T-cell (primary cell): ENCODE measurements at places on chromosomes 5 and 9. TPM values are rescaled to one million over a fixed set of nuclear protein-coding genes. Genes with fewer than 3 reads are reported as not detected.

GRCh38 chr5:852431-853401 lies 1.9 kb upstream of the ZDHHC11 start:
- DNase-seq, result no peak

DNA sequence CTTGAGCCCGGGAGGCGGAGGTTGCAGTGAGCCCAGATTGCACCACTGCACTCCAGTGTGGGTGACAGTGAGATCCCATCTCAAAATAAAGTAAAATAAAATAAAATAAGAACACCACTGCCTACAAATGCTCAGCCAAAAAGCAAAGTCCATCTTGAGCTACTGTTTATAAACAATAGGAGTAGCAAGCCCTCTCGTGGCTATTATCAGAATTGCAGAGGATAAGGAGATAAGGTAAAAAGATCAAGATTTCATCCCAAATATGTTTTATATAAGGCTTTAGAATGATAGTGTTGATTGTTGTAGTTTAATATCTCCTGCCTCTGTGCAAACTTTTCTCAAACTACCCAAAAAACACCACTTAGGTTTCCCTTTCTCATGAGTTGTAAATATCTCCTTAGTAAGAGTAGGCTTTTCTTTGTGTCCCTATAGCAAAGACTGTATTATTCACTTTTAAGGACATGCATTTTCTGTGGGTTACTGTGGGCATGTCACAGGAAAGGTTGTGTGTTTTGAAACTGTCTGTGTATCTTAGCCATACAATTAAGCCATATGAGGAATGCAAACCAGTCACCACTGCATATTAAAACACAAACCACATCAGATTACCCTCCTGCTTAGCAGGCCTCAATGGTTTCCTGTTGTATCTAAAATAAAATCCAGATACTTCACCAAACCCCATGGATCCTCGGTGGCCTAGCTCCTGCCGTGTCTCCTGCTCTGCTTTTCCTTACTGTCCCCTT lies 31.8 kb upstream of the CKS2 start:
- DNase-seq, result peak; percentile 56

DNA sequence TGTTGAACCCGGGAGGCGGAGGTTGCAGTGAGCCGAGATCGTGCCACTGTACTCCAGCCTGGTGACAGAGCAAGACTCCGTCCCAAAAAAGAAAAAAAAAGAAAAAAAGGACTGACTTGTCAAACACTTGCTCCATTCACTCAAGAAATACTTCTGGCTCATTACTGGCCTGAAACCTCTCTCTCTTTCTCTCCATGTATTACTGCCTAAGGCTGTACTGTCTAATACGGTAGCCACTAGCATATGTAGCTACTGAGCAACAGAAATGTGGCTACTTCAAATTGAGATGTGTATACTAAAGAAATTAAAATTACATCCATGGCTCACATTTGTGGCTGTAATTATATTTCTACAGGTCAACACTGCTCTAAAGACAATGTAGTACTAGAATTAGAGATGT lies 39.2 kb downstream of the GLIS3 start:
- DNase-seq, result no peak

DNA sequence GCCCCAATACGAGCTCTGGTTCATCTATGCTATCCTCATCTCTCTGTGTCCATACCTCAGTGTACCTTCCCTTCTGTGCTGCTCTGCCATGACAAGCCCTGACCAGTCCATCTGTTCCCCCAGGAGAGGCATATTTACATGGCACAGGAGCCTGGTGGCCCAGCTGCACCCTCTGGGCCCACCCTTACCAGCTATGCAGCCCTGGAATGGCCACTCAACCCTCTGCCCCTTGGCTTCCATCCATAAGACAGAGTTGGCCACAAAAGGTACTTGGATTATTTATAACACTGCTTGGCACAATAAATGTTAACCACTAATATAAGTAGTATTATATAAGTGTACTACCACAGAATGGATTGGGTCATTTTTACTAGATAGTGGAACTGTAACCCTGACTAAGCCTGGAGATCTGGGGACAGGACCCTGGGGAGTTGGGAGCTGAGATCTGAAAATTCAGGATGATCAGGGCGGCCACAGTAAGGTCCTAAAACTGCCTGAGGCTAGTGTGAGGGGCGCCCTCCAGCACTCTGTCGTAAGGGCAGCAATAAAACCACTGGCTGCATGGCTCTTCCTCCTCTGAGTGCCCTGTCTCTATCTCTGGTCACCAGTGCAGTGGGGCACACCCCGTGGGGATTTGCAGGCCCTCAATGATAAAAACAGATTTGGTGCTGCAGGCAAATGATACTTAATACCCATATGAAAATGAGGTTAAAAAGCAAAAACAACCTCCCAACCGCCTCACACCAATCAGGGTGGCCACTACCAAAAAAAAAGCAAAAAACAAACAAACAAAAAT lies 65.8 kb downstream of the SEMA4D start:
- no peak for DNase-seq

- no peak for DNase-seq
These were observed 50.9 kb downstream of the PIK3R1 start for GRCh38 chr5:68266457-68266856.

DNA sequence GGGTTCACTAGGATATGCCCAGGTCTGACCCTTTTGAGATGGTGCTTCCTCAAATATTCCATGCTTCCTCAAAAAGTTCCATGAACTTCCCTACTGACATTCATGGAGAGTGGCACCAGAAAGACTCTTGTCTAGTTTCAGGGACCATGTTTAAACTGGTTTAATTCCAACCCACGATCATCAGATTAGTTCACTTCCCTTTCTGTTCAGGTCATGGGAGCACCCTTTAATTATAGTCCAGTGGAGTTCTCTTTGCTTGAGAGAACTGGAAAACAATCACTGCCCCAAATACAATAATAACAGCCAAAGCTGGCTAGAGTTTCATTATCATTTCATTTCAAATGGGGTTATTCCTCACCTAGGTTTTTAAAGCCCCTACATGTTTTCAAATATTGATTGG lies 9.7 kb upstream of the ERBIN start:
- no peak for DNase-seq

DNA sequence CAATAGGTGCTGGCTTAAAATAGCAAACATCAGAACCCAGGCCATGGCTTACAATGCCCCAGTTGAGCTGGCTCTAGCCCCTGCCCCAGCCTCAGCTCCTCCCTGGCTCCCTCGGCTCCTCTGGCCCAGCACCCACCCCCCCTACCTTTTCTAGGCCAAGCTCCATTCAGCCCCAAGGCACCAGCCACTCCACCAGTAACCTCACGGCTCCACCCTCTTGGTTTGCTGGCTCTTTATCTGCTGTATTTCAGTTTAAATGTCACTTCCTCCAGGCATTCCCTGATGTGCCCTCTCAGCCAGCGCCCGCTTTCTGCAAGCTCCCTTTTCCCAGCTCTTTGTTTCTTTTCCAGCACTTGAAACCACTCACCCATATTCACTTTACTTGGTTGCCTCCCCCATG lies 10.6 kb downstream of the C1QTNF2 start:
- no peak for DNase-seq

The ADRB2 gene
- total RNA-seq, result 2.3 TPM

DNA sequence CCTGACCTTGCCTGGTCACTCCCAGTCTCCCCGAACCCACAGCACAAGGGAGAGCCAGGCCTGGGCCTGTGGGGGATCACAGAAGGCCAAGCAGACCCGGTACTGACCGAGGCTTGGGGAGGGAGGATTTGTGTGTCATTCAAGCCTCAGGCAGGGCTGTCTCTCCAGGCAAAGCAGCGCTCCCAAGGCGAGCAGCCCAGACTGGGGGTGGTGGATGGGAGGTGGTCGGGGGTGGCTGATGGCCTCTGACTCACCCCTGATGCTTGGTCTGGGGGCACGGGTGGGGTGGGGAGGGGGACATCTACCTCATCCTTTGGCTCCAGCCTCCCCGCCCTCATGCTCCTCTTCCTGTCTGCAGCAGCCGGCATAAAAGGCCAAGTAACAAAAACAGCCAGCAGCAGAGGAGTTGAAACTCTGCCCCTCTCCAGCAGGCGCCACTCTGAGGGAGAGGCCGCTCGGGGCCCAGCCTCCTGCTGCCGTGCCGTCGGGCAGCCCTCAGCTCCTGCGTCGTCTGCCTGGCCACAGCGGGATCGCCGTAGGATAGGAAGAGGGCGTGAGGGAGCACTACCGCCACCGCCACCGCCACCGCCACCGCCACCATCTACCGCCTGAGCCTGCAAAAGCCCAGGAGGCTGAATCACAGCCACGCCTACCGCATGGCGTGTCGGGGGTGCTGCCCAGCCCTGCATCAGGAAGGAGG lies 166.0 kb downstream of the OLFM1 start:
- DNase-seq, result no peak

GRCh38 chr5:74094096-74094781 lies 468.2 kb downstream of the ARHGEF28 start:
- DNase-seq, result no peak

DNA sequence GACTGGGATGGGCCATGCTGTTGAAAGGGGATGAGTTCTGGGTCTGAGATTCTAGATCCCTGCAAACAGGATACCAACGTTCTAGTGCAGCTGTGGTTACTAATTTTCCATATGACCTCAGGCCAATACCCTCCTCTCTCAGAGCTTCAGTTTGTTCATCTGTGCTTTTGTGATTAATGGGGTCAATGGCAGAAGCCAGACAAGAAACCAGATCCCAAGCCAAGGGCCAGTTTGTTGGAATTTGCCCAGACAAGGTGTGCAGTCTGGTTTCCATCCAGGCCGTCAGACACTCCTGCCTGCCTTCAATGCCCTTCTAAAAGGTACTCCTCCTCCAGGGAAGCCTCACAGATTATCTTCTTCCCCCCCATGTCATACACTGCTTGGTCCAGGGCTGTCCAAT lies 11.4 kb downstream of the MYORG start:
- no peak for DNase-seq
